ENCODE measurements at places on chromosomes 13 and 19.

- DNase-seq, result no peak
Observed at GRCh38 chr19:19033176-19033425, 216 bp downstream of the SUGP2 start.

DNA sequence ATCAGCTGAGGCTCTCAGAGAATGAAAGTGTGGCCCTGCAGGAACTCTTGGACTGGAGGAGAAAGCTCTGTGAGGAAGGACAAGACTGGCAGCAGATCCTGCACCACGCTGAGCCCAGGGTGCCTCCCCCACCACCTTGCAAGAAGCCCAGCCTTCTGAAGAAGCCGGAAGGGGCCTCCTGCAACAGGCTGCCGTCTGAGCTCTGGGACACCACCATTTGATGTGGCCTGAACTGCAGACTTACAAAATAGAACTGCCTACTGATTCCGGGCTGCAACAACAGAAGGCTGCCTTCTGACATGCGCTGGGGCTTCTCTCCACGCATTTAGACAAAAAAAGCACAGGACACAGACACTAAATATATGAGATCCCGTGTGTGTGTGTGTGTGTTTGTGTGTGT is 577.2 kb downstream of the MYO16 start:
- DNase-seq, result no peak

DNA sequence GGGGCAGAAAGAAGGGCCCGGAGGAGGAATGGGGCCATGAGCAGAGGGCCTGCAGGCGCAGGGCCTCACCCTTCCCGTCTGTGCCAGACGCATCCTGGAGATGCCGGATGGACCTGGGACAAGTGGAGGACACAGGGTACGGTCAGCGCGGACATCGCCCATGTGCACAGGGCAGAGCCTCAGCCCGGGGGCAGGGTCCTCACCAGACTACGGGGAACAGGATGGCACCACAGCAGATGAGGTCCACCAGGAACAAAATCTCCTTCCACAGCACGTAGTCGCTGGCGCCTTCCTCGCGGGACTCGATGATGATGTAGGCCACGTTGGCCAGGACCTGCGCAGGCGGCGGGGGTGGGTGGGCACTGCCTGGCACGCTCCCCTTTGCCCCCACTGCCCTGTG is 5.6 kb downstream of the GPR108 start:
- no peak for DNase-seq

DNA sequence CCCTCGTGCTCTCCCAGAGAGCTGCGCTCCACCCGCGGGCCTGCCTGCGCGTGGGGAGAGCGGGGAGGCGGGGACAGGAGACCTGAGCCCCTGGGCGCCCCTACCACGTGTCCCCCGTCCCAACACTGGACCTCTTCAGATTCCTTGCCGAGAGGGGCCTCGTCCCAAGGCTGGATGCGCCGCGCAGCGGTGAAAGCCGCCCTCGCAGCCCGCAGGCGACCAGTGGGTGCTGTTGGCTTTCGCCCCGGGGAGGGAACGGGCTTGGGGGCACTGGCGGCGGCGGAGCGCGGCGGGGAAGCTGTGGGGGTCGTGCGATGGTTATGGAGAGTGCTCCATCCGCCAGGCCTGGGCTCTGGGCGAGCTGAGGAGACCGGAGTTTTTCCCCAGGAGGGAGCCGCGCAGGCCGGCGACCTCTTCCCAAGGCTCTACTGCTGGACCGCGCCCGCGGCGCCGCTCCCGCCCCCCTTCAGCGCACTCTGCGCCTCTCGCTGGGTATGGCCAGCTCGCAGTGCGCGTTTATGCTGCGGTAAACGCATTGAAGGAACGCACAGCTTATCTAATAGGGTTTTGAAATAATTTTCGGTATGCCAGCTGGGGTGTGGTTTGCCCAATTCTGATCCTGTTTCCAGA is 17.2 kb upstream of the RNF17 start:
- DNase-seq, result peak; percentile 53

DNA sequence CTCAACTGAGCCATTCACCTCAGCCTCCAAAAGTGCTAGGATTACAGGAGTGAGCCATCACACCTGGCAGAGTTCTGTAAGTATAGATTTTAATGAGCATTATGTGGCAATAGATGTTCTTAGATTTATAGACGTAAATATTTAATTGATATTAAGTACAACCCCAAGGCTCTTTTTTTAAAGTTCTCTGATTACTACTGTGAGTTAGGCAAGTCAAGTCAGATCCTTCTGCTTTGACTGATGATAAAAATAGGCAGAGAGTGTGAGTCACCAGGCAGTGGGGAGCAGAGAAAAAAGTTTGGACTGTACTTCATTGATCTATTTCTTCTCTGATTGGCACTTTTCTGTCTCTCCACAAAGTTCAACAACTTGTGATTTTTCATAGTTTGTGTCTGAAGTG is 1379.9 kb downstream of the UQCRFS1 start:
- no peak for DNase-seq

DNA sequence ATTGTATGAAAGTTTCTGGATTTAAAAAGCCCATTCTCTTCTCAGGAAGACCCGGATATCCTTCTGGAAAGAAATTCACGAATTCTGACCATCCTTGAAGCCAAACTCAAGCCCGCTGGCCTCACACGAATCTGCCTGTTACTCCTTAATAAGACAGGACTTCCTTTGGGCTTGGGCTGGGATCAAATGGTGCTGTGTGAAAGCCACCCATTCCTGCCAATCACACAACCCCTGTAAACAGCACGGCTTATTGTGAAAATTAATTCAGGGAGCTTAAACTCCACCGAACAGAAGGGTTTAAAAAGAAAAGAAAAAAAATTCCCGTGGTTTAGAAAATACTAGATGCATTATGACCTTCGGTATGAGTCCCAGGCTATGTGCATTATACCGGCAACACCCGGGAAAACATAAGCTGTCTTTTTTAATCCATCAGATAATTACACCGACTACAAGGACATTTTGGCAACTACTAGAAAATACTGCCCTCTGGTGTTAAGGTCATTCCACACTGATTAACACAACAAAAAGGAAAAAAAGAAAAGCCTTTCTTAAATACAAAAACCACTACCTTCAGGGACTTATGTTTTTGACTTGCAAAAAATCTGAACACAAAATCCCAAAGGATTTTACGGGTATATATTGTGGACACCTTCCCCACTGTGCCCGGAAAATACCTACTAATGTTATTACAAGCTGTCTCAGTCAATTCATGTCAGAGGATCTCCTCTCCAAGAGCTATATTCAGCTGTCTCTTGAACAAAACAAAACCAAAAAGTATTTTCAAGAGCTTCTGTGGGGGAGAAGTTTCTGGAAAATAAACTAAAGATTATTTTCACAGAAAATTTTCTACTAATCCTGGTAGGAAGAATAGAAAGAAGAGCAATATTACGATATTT is 76.0 kb upstream of the LSM14A start:
- DNase-seq, result no peak

- no peak for DNase-seq
Observed at GRCh38 chr13:44159633-44160279, 213.9 kb upstream of the SERP2 start.

- DNase-seq, result no peak
Observed at GRCh38 chr19:38130399-38130798, 93.6 kb downstream of the DPF1 start.

GRCh38 chr19:36577271-36577996 is 4.3 kb upstream of the ZNF529 start:
- DNase-seq, result no peak

GRCh38 chr19:47881757-47882156 is 4.4 kb downstream of the SULT2A1 start:
- no peak for DNase-seq

- DNase-seq, result peak; percentile 72
Observed at GRCh38 chr19:53865918-53866864, 1.5 kb upstream of the MYADM start.

DNA sequence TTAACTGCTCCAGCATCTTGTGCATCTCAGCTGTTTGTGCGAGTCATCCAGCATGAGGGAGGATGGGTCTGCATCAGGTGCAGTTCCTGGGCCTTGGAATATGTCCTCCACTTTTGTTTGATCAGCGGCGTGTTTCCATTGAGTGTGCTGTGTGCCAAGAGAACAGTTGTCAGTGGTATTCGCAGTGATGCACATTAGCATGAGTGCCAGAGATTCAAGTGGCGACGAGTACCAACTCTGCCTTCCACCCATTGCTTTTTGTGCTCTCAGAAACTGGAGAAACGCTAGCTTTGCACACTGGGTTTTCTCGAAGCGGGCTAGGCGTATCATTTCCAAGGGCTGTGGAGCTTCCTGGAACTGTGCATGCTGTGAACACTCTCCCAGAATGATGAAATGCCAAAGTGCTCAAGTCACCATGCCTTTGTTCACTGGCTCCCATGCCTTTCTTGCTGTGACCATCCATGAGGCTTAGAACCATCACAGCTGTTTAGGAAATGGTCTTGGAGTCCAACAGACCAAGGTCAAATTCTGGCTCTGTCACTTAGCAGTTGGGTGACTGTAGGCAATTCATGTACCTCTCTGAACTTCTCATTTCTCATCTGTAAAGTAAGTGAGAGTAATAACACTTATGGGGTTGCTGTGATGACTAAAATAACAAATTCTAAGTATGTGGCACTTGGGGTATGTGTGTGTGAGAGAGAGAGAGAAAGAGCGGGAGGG is 18.4 kb downstream of the LRCH1 start:
- no peak for DNase-seq

DNA sequence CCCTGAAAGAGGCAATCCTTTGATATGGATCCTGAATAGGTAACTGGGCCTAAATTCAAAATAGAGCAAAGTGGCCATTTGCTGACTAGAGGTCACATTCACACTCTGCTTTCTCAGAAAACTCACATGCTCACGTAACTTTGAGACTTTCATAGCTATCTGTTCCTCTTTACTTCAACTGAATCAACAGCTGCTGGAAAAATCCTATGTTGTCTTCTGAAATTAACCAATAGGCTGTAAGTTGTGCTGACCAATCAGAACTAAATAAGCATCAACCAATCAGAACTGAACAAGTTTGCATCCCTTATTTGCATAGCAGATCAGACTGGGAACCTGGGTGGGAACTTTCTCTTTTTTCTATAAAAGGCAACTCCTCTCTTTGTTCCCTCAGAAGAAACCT is 24.0 kb upstream of the TBC1D4 start:
- DNase-seq, result no peak

GRCh38 chr13:34678154-34678553 is 263.9 kb upstream of the NBEA start:
- no peak for DNase-seq

DNA sequence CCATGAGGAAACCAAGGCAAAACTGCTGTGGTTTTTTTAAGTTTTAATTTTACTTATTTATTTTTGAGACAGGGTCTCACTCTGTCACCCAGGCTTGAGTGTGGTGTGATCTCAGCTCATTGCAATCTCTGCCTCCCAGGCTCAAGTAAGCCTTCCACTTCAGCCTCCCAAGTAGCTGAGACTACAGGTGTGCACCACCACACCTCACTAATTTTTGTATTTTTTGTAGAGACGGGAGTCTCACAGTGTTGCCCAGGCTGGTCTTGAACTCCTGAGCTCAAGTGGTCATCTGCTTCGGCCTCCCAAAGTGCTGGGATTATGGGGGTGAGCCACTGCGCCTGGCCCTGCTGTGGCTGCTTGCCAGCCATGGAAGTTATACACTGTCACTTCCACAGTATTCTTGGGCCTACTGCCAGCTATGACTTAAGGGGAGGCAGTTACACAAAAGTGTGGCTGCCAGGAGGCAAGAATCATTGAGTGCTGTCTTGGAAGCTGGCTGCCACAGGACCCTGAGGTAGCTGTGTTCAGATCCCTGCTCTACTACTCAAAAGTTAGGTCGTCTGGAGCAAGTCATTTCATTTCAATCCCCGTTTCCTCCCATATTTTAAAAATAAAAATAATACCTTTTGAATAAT is 12.7 kb downstream of the FARP1 start:
- no peak for DNase-seq

DNA sequence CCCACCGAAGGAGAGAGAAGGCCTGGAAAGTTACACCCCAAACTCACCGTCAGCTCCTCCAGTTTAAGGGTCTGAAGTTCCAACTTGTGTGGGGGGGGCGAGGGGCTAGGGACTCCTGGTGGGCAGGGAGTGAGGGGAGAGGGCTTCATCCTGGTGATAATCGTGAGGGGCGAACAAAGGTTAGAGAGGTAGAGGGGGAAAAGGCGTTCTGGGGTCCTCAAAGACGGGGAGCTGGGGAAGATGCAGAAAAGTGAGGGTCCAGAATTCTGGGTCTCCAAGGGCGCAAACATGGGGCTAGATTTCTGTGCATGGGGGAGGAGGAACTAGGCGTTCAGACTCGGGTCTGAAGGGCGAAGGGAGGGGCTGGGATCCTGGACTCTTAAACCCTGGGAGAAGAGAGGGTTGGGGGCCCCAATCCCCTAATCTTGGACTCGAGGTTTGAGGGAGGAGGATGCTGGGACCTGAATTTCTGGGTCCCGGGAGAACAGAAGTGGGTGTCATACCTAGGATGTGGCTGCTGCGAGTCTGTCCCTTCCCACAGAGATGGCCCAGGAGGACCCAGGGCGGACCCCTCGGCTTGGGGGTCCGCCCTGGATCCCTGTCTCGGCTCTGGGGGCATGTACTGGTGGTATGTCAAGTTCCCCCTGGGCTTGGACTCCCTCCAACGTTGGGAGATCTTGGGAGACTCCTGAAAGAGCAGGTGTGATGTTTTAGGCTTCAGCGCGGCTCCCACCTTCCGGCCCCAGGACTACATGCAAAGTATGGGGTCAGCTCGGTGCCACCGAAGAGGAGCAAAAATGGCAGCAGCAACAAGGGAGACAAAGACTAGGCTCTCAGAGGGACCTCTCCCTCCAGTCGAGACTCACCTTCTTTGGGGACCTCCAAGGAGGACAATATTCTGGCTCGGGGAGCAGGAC is 4.5 kb downstream of the MAMSTR start:
- no peak for DNase-seq

- no peak for DNase-seq
Observed at GRCh38 chr19:28882818-28883217, 330.1 kb downstream of the UQCRFS1 start.

DNA sequence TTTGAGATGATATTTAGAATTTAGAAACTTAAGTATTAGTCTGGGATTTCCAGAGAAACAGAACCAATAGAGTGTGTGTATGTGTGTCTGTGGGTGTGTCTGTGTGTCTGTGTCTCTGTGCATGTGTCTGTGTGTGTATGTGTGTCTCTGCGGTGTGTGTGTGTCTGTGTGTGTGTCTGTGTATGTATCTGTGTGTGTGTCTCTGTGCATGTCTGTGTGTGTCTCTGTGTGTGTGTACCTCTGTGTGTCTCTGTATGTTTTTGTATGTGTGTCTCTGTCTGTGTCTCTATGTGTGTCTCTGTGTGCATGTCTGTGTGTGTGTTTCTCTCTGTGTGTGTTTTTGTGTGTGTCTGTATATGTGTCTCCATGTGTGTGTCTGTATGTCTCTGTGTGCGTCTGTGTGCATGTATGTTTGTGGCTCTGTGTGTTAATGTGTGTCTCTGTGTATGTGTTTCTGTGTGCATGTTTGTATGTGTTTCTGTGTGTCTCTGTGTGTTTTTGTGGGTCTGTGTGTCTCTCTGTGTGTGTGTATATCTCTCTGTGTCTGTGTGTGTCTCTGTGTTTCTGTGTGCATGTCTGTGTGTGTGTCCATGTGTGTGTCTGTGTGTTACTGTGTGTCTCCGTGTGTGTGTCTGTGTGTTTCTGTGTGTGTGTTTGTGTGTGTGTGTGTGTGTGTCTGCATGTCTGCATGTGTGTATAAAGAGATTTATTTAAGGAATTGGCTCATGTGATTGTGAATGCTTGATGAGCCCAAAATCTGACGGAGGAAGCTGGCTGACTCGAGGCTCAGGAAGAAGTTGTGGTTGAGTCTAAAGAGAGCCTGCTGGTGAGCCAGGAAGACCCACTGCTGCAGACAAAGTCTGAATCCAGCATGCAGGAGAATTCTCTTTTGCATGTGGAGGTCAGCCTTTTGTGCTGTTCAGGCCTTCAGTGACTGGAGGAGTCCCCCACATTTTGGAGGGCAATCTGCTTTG is 22.2 kb downstream of the GPR42 start:
- DNase-seq, result no peak

GRCh38 chr19:12085074-12085818 is 20.7 kb downstream of the ZNF844 start:
- DNase-seq, result no peak
